Stimulated activated CD4-positive, alpha-beta T cell treated with anti-CD3 and anti-CD28 coated beads, Interleukin-2, amount 100 ng/mL, for 4 hours (primary cell): ENCODE measurements at places on chromosomes 3 and 15.

DNA sequence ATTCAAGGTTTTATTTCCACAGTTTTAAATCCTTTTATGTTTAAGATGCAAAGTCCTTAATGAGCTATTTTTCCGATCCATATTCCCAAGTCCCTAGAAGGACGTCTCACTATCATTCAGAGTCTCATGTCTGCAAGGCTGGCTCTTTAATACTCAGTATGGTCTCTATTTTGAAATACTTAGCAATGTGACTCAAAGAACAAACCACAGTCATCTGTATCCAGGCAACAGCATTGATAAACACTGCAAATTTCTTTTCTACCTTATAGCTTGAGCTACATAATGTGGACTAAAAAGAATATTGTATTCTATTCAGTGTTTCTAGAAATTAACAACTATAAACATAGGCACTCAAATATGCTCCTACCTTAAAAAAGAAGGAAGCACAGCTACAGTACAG lies 588.3 kb upstream of the NAALADL2 start:
- no peak for DNase-seq

- DNase-seq, result no peak
Measured at GRCh38 chr3:65091565-65091964, 403.8 kb upstream of the ADAMTS9 start.

- DNase-seq, result no peak
Measured at GRCh38 chr3:38247366-38248035, 18.1 kb upstream of the SLC22A13 start.

DNA sequence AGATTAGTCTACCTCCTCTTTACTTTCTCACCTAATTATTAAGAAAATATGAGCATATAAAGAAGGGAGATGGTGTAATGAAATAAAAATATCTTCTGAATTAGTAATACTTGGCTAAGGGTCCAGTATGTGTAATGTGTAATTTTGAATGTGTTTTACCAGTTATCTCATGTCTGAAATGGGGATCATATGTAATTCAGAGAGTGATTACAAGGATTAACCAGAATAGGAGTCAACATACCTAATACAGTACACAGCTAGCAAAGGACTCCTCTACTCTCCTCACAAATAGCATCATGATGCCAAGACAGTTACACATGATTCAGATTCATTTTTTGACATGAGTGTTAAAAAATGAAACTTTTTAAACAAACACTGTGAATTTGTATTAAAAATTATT lies 570.4 kb downstream of the SI start:
- DNase-seq, result no peak

- DNase-seq, result no peak
Measured at GRCh38 chr3:14810801-14811661, 7.7 kb upstream of the FGD5 start.

- no peak for DNase-seq
Measured at GRCh38 chr15:89138999-89139612, 50.9 kb downstream of the ABHD2 start.

DNA sequence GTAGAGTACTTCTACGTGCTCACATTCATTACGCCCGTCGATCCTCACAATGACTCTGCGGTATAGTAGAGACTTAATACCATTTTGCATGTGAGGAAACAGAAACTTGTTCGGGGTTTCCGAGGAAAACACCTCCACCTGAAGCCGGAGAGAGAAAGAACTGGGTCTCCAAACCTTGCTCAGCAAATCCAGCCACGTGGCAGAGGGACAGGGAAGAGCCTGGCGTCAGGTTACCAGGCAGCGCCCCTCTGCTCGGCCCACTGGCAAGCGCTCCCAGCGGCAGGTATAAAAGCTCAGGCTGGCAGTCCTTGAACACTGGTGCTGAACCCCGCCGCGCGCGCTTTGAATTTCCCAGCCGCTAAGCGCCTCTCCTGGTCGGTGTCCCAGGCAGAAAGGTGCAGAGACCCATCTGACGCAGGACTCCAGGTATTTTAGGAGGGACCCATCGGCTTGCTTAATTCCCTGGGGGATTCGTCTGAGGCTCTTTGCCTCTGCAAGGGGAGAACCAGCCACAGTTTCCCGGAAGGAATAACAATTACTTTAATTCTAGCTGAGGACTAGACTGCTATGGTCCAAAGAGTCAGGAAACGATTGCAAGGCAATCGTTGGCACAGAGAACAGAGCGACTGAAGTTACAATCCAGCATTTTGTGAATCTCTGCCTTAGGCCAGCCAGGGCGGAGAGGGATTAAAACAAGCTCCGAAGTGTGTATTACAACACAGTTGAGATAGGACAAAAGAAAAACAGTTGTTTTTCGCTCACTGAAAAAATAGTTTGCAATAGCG lies at the start of gene C2CD4A:
C2CD4A (plus strand) TSS at position 315 of the 785 bp plus-strand sequence. CDS start 637 bp downstream, outside the sequence.
- peak; percentile 44 for DNase-seq

- no peak for DNase-seq
Measured at GRCh38 chr3:36815375-36815774, 51.0 kb upstream of the DCLK3 start.

DNA sequence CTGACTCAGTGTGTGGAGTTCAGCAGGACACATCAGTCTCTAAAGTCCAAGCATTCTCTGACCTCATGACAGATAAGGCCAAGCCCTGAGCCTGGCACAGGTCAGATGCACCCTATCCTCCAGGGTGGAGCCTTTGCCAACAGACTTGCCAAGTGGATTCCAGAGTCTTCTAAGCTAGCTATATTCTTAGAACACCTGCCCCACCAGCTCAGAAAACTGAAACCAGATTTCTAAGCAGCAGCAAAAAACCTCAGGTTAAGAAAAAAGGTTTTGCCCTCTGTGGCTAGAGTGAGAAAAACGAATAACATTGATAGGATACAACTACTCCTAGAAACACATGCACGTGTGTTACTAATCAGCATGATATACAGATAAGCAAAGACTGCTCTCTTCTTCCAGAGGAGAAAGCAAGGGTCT lies 11.6 kb downstream of the RMDN3 start:
- DNase-seq, result no peak

GRCh38 chr3:147267434-147267833 lies 138.9 kb downstream of the ZIC4 start:
- no peak for DNase-seq

GRCh38 chr3:89795506-89795905 lies 688.1 kb downstream of the EPHA3 start:
- no peak for DNase-seq

- DNase-seq, result no peak
Measured at GRCh38 chr15:68700455-68701123, 120.1 kb downstream of the ANP32A start.

DNA sequence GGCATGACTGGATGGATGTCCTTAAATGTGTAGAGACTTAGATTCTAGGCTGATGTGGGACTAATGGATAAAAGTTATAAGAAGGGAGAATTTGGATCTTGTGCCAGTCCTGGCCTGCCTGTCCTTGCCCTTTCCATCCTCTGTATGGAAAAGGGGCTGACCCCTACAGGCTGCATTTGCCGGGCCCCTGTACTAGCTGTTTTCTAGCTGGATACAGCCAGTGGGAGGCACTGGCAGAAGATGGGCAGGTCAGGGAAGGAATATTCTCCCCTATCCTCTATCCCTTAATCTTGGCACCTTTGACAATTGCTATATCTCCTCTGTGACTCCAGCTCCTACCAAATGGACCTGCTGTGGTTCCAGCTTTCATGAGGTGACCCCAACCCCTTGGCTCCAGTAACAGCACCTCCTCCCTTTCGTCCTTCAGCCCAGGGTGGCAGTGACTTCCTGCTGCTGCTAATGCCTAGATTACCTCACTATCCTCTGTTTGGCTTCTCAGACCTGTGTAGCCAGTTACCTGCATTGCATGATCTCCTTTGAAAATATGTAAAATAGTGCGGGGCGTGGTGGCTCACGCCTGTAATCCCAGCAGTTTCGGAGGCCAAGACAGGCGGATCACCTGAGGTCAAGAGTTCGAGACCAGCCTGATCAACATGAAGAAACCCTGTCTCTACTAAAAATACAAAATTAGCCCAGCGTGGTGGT lies 6.2 kb upstream of the TNFAIP8L3 start:
- DNase-seq, result no peak

- no peak for DNase-seq
Measured at GRCh38 chr15:92400980-92401787, 7.5 kb downstream of the ST8SIA2 start.

DNA sequence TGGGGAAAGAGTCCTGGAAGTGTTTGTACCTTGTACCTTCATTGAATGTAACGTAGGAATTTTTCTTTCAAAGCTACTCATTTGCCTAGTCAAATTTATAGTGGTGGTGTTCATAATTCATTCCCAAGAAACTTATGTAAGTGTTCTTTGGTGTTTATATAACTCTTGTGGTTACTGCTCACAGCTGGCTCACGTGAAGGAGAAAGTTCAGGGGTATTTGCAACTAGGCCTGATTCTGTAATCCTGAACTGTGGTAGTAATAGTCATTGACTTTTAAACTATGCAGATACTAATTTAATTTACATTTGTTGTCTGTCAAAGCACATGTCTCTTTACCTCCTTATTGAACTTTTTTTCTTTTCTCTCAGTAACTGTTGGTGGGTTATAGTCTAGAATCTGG lies 50.5 kb upstream of the TEX264 start:
- no peak for DNase-seq

- no peak for DNase-seq
Measured at GRCh38 chr3:175150812-175151401, 291.8 kb downstream of the NAALADL2 start.

- no peak for DNase-seq
Measured at GRCh38 chr3:13370609-13371008, 49.5 kb downstream of the NUP210 start.

GRCh38 chr15:89814112-89814742 lies 425 bp downstream of the ANPEP start:
- no peak for DNase-seq

DNA sequence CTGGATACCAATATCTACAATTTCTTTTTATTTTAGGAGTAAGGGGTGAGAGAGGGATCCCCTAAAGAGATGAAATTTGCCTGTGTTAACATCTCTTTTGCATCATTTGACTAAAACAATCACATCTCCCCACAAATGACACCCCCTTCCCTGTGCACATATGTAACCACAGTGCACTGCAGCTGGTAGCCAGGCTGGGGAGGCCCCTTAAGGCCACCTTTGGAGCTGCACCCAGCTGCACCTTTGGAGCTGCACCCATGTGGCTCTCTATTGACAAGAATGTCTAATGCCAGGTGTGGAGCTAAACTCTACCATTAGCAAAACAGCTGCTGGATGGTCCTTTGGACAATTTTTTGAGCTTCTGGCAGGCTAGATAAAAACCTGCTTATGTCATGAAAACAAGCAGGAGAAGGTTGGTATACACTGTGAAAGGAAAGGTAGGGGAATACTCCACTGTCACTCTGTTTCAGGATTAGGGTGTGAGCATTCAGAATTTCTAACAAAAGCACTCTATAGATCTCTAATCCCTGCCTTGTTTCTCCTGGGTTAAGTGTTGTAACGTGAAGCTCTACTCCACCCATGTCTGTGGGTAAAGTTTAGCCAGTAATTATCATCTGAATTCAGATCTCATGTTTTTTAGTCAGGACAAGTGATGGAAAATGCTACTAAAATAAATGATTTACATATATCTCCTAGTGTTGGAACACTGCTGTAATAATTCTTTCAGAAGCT lies 52.1 kb downstream of the TFG start:
- DNase-seq, result no peak

DNA sequence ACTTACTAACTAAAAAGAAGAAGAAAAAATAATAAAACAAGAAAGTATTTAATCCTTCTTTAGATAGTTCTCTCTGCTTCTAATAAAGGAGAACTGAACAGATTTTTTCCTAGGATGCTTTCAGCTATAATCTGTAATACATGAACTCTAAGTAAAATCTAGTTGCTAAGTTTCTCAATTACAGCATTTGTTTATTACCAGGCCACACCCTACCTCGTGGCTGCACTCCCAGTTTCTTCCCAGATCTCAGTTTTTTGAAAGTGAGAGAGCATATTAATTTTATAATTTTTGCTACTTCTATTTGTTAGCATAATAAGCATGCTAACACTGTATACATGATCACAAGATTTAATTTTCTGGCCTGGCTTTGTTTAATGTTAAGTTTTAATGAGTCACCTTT lies 258.3 kb downstream of the IL5RA start:
- no peak for DNase-seq

GRCh38 chr3:183825456-183826161 lies at the start of gene MAP6D1:
Gene MAP6D1 (minus strand): TSS chr3:183825577. CDS start chr3:183825547, 30 bp downstream.
- peak; percentile 20 for DNase-seq

- no peak for DNase-seq
Measured at GRCh38 chr15:87224404-87224803, 1032.1 kb downstream of the NTRK3 start.

DNA sequence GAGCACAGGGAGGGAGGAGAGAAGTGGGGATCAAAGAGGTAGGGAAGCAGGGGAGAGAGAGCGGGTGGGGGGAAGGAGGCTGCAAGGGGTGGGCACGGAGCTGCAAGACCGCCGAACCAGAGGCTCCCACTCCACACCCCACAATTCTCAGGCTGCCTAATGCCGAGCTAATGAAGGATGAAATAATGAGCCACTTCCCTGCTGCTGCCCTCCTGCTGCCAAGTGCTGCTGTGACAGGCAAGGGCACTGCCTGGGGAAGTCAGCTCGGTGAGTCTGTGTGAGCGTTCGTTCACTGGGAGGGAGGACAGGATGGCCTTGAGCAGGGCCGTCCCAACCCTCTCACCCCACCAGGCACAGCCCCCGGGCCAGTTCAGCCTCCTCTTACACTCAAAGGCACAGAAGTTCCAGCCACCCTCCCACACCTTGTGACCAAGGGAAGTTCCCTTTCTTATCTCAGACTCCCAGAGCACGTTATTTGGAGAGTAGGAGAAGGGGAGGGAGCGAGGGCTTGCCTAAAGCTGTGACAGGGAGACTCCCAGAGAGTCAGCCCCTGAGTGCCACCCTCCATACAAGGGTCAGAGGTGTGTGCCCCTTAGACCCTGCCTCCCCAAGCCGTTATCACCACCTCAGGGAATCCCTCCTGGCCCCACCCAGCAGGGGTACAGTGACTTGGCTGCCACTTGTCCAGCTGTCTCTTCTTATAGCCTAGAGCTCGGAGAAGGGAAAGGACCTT lies 12.4 kb downstream of the GLYCTK start:
- no peak for DNase-seq
